ENCODE measurements at places on chromosomes 16 and 17.

DNA sequence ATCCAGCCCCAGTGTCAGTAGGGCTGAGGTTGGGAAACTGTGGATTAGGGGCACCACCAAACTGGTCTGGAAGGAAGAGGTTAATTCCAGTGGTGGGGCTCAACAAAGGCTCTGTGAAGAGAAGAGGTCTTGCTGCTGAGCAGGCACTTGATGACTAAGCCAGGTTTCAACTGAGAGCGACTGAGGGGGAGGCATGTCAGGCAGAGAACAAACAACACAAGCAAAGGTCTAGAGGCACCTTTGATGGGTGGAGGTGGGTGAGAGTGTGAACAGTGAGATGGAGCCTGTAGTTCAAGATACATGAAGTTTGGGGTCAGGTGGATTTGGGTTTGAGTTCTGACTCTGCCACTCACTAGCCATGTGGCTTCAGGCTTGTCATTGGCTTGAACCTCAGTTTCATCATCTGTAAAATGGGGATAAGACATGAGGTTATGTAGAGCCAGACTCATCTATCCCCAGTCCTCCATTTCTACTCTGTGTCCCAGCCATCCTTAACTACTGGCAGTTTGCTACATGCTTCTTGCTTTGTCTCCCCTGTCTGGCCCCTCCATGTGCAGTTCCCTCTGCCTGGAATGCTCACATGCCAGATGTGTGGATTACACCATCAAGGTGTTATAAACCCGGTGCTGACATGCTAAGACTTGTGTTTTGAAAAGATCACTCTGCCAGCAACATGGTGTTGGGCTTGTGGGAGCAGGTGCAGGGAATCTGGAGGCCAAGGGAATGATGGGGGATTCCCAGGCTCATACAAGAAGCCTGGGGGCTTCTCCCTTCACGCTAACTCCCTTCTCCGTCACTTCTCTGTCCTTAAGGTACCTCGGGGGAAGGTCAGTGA is 3.0 kb upstream of the RMI2 start:
- DNase-seq: no peak

DNA sequence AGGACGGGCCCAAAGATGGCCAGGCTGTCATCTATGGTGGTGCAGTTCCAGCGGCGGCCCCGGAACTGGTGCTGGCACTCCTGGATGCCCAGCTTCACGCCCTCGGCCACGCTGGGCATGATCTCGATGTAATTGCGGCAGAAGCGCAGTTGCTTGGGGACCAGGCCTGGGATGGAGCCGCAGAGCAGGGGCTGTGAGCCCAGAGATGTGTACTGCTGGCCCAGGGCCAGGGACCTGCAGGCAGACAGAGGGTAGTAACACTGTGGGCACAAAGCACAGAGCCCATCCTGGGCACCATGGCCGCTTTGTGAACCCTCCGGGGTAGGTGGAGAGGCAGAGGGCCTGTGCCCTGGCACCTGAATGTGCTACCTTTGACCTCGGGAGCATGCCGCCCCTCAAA is 44.8 kb downstream of the WNT3 start:
- no peak for DNase-seq

- DNase-seq: peak; percentile 31
Observed at GRCh38 chr17:63931981-63932561, at the start of gene CD79B. Gene CD79B, minus strand, starts transcription at chr17:63932331. Its CDS starts 70 bp downstream, at chr17:63932261.

- peak; percentile 61 for DNase-seq
Observed at GRCh38 chr16:88782454-88783390, 2.3 kb downstream of the PIEZO1 start.

DNA sequence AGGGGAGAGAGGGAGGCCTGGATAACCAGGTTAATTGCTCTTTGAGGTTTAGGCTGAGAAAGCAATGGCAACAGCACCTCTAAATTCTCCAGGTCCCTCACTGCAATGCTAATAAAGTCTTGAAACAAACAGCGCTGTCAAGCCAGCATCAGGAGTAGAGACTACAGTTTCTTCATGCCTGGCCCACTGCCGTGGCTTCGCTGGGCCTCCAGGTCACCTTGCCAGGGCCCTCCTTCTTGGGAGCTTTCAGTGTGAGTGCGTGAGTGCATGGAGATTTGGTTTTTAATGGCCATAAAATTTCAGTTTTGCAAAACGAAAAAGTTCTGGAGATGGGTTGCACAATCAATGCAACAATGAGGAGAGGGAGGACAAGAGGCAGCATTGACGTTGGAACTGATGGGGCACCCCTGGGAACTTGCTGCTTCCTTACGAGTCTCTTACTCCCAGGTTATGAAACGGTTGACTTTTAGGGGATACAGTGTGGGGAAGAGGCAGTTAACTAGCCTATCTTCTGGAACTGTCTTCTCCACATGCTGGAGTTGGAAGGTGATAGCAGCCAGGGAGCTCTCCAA is 229.4 kb downstream of the XYLT1 start:
- DNase-seq: no peak

DNA sequence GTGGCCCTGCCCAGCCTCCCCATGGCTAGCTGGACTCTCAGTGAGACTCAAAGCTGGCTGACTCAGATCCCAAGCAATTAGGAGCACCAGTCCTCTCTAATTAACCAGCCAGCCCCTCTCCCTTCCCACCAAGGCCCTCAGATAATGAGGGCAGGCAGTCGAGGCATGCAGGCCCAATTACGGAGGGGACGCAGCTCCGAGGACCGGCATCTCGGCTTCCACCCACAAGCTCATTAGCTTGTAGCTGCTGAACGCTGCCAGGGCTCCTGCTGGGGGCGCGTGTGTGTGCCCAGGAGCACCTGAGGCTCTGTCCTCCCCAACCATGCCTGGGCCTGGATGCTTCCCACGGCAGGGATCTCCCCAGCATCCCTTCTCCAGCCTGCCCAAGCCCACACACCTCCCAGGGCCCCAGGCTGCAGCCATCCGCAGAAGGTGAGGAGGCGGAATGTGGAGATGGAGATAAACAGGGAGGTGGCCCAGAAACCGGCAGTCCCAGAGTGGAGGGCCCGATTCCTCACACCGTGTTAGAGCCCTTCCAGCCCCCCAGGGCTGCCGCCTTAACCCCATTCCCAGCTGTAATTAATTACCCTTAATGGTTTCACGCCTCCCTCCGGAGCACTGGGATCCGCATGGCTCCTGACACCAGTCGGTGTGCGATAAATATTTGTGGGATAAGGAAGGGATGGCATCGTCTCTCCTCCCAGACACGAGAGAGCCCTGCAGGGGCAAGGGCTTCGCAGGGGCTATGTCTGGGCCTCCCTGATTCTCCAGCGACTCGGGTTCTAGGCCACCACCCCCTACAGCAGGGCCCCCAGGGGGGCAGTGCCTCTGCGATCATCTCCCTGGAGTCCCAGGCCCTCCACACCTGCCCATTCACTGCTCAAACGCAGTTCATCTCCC is 42.2 kb downstream of the RPH3AL start:
- DNase-seq: no peak

DNA sequence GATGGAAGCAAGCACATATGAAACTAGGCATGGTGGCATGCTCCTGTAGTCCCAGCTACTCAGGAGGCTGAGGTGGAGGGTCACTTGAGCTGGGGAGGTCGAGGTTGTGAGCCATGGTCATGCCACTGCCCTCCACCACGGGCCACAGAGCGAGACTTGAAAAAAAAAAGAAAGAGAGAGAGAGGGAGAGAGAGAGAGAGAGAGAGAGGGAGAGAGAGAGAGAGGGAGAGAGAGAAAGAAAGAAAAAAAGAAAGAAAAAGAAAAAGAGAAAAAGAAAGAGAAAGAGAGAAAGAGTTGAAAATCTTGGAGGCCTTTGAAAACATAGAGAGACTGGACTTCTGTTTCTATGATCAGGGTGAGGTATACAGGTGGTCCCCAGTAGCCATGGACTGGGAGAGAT is 15.4 kb upstream of the ARL4D start:
- no peak for DNase-seq

DNA sequence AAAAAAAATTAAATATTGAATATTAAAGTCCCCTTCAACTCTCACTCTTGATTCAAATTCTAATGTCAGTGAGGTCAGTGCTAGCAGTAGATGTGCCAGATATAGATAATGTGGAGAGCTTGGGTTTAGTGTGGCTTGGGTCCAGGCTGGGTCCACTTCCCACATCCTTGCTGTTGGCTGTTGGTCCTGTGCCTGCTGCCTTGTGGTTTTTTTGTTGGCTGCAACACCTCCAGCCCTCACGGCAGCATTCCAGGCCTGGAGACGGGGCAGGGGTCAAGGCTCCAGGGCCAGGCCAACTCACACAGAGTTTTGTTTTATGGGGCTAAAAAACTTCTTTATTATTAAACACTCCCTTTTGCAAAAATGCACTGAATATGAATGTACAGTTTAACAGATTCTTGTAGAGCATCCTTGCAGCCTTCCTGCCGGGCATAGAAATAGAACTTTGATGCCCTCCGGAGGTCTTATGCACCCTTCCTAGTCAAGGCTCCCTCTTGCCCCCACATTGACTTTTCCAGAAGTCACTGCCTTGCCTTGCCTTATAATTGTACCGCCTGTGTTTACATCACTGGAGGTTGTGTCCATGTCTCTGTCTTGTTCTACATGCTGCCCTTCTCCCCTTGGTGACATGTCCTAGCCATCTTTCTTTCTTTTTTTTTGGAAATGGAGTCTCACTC is 25.5 kb upstream of the MYO15B start:
- DNase-seq: no peak

GRCh38 chr16:3734758-3735221 is 17.5 kb upstream of the TRAP1 start:
- DNase-seq: no peak

DNA sequence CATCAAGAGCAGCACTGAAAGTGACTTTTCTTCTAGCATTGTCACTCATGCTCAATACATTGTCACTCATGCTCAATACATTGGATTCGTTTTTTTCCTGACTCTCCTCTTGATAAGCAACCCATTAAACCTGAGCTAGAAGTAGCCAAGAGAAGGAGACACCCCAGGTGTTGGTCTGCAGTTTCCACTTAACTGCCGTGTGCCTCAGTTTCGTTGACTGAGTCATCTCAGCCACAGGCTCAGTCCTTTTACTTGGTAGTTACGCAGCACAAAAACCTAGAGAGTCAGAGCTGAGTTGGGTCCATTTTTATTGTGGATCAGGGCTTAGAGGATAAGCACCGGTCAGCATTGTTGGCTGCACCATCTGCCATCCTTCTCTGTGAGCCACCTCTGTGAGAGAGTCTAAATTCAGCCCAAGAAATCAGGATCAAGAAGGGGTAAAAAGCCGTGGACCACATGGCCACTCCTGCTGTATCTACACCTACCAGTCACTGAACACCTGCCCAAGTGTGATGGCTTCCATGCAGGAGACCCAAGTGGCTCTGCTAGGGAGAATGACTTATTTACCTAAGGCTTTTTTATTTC is 11.3 kb downstream of the GINS2 start:
- DNase-seq: no peak

GRCh38 chr16:2022723-2023091 is 3.1 kb downstream of the NPW start:
- DNase-seq: no peak

DNA sequence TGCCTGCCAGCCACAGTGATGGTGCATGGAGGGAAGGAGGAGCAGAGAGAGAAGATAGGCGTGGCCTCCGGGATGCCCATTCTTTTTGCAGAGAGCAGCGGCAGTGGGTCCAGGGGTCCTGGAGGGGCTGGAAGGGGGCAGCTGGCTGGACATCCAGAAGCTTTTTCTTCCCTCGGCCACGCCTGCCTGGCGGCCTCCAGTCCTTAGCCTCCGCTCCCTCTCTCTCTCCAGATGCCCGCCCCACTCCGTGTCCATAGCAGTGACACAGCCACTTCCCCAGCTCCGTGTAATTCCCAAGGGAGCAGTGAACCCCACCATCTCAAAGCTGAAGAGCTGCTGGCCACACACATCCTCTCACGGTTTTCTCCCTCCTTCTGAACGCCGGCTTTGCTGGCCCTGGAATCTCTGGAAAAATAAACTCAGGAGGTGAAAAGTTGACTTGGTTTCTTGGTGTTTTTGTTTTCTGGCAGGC is 26.3 kb upstream of the CDC42EP4 start:
- no peak for DNase-seq

GRCh38 chr16:87135246-87136030 is 181.8 kb downstream of the C16orf95 start:
- no peak for DNase-seq

DNA sequence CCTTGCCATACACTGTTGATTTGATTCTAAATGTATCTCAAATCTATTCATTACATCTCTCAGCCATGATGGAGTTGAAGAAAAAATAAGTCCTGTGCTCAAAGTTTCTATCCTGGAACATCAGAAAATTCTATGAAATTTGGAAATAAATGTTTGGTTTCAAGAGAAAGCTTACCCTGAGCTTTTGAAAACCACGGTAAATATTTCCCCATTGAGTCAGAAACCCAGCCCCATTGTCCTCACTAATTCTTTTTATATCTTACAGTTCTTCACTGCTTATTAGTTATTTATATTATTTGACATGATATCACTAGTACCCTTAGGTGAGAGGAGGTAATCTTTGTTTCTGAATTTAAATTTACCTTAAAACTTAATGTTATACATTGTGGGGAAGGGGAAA is 128.5 kb downstream of the MRTFB start:
- no peak for DNase-seq

DNA sequence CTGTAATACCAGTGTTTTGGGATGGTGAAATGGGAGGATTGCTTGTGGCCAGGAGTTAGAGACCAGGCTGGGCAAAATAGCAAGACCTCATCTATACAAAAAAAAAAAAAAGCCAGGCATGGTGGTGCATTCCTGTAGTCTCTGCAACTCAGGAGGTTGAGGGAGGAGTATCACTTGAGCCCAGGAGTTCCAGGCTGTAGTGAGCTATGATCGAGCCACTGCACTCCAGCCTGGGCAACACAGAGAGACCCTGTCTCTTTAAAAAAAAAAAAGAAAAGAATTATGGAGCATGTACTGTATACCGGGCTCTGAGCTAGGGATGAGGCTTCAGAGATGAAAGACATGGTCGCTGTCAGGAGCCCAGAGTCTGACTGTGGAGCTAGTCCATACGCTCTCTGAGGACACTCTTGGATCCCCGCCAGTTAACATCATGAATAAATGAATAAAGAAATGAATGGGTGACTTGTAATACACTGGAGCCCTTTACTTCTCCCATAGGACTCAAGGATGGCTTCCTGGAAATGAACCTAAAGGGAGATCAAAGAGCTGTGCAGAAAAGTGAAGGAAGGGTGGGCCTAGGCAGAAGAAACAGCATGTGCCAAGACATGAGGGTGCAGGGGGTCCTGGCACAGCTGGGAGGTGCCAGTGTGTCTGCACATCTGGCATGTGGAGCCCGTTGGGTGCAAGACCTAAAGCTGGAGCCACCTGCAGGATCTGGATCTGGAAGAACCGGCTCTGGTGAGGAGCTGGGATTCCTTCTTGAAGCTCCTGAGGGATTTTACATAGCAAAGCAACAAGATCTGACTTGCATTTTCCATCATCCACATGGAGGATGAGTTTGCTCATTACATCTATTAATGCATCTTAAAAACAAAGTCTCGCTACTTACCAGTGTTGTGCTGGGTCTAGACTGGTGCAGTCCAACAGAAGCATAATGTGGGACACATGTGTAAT is 120.4 kb downstream of the IRX3 start:
- no peak for DNase-seq

All from activated CD4-positive, alpha-beta T cell treated with anti-CD3 and anti-CD28 coated beads, Interleukin-2, amount 50 U/mL, for 1 hour (primary cell).